ENCODE measurements at places on chromosomes 4 and X.
A peak's percentile ranks its signal among the peaks of the same experiment; 100 is the strongest.

DNA sequence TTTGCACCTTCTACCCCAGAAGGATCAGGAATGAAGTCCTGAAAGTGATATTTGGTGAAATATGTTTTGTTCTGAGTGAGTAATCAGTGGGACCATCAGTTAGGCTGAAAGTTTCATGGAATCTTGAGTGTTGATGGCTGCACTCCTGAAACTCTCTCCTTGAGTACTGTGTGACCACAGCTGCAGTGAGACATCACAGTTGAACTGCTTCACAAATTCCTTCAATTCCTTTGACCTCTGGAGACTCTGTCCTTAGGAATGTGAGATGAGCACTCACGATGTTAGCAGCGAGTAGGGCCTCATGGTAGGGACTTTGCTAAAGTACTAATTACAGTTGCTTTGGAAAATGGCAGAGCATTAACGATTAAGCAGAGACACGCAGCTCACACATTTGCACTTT is 142.9 kb upstream of the SLC4A4 start:
- no peaks in the 10 kb centered on the region for H3K36me3 ChIP-seq
- no peak overlapping the region for H3K27ac ChIP-seq

DNA sequence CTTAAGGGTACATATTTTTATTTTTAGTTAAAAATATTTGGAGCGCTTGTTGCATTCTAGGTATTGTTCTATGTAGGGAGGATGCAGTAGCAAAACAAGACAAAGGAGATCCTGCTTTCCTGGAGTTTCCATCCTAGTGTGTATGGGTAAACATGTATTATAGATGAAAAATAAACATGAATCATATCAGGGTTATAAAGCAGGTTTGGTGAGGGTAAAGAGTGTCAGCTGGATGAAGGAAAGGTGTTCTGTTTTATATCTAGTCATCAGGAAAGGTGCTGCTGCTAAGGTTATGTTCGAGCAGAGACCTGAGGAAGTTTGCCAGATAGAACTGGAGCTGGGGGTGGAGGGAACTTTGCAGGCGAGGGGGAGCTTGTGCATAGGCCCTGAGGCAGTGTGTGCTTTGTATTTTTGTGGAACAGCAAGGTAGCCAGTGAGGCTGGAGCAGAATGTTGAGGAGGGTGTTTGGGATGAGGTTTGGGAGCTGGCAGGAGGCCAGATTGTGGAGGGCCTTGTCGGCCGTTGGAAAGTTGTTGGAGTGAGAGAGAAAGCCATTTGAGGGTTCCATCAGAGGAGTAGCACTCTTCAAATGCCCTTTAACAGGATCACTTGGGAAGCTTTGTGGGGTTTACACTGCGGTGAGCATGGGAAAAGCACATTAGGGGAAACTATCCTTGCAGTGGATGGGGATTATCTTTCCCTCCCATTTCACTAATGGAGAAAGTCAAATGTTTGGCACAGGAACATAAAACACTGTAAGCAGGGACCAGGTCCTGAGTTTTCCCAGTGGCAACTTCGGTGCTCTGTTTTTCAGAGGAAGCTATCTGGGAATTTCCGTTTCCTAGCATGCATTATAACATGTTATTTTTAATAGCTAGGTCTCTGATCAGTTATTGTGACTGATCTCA is 35.9 kb downstream of the AFF1 start:
- no peak for DNase-seq
- no peak overlapping the region for H3K4me3 ChIP-seq
- H3K4me1 ChIP-seq, result peaks cover 23% of the 10 kb centered on the region
- H3K36me3 ChIP-seq, result peaks cover 3% of the 10 kb centered on the region
- no peaks in the 10 kb centered on the region for H3K27me3 ChIP-seq

GRCh38 chrX:150574559-150575418 is 6.4 kb downstream of the MTM1 start:
- H3K36me3 ChIP-seq, result peaks cover 3% of the 10 kb centered on the region
- H3K4me1 ChIP-seq, result peaks cover 44% of the 10 kb centered on the region
- no peak for DNase-seq
- H3K27me3 ChIP-seq, result no peaks in the 10 kb centered on the region
- H3K27ac ChIP-seq, result peak overlapping the region; percentile 85
- peak overlapping the region; percentile 74 for H3K4me3 ChIP-seq

- no peak for DNase-seq
- peaks cover 22% of the 10 kb centered on the region for H3K4me1 ChIP-seq
- peak overlapping the region; percentile 100 for H3K27ac ChIP-seq
- H3K36me3 ChIP-seq, result peaks cover 53% of the 10 kb centered on the region
- H3K27me3 ChIP-seq, result no peaks in the 10 kb centered on the region
These were observed 875 bp downstream of the LAP3 start for GRCh38 chr4:17577665-17578481.
